Astrocyte of the cerebellum (primary cell): ENCODE measurements at places on chromosomes 4 and X.

GRCh38 chr4:158578476-158578875, 56.8 kb downstream of the RXFP1 start:
- peak; percentile 6 for DNase-seq

DNA sequence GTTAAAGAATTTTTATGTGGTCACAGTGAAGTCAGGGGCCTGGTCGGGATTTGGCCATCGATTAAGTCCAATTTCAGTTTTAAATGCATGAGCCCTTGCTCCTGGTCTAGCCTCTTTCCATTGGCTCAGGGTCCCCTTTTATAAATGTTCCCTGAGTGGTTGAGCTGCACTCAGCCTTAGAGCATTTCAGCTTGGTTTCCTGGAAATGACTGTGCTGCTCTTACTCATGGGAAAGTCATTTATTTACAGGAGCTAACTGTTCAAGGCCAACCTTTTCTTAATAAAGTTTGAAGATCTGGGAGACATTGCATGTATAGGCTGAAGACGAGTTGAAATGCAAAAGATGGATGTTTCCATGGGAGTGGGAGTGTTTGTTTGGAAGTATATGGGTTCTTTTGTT, 98.8 kb upstream of the CLNK start:
- peak; percentile 44 for DNase-seq

DNA sequence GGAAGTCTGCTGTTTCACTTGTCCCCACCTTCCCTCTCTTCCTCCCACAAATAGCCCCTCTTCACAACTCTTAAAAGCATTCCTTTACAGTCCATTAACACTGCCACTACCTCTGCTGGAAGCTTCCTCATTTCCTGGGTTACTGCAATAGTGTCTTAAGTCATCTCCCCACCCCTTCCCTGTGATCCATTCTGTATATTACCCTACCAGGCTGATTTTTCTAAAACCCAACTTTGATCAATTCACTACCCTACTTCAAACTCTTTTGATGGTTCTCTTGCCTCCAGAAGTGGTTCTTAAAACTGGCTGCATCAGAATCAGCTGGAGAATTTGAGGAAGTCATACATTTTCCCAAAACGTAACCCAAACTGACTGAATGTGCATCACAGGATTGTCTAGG, 8.8 kb upstream of the XIAP start:
- DNase-seq = no peak

DNA sequence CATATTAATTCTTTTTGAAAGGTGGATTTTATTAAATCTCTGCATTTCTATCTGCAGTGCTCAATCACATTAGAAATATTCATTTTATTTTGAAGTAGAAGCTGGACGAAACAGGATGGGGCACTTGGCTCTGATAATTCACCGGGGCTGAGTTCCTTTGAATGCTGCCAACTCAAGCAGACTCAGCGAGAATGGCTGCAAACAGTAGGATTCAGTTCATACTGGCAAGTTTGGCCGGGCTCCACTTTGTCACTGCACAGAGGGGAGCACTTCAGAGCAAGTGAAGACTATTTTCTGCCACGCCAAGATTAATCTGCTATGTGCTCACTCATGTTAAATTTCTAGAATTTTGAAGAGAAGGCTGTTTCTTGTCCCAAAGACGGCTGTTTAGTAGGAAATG, 30.7 kb upstream of the KLHL8 start:
- no peak for DNase-seq

GRCh38 chrX:6225911-6226595, 2.6 kb downstream of the NLGN4X start:
- no peak for DNase-seq

- DNase-seq = peak; percentile 34
These were observed 427.2 kb downstream of the FAT4 start for GRCh38 chr4:125741825-125742452.

DNA sequence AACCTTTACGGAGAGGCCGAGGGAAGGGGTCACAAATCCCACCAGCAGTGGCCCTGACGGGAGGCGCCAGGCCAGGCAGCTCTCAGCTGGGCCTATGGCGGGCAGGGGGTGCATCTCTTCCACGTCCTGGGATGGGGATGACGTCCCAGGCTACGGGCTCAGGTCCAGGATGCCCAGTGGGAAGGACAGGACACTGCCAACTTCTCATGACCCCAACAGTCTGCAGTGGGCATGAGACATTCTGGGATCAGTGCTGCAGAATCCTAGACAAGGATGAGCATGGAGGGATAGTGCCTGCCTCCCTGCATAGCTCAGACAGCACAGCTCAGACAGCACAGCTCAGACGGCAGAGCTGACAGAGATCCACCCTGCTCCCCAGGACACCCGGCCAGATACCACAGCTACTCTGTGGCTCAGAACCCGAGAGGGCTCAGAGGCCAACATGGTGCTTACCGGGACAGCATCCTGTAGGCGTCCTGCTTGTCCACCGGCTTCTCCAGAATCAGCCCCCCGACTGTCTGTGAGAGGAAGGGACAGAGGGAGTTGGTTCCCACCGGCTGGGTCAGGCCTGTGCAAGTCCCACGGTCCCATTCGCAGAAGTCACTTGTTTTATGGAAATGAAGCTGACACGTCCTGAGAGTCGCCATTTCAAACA, 17.3 kb downstream of the ASMTL start:
- DNase-seq = no peak

GRCh38 chr4:124060261-124060918, 652.1 kb downstream of the ANKRD50 start:
- peak; percentile 77 for DNase-seq

DNA sequence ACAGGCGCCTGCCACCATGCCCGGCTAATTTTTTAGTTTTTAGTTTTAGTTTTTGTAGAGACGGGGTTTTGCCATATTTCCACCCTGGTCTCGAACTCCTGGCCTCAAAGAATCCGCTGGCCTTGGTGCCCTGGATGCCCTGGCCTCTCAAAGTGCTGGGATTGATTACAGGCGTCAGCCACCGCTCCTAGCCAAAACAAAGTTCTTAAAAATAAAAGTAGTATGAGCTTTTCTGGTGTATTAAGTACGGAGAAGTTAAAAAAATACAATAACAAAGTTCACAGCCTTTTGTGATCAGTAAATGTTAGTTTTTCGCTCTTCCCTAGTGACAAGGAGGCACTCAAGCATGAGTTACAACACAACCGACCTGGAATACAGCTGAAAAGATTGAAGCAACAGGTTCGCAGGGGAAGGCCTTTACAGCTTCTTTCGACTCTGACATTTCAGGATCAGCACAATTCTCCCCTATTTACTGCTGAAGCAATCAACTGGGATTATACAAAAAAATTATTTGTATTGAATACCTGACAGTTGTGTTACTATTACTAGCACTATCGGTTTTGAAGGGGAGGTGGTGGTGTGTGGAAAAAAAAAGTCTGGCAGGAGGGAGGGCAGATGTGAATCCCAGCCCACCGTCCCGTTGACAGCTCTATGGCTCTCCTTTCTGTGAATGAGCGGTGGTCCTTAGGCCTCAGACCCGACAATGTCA, 893 bp upstream of the METAP1 start:
- no peak for DNase-seq

DNA sequence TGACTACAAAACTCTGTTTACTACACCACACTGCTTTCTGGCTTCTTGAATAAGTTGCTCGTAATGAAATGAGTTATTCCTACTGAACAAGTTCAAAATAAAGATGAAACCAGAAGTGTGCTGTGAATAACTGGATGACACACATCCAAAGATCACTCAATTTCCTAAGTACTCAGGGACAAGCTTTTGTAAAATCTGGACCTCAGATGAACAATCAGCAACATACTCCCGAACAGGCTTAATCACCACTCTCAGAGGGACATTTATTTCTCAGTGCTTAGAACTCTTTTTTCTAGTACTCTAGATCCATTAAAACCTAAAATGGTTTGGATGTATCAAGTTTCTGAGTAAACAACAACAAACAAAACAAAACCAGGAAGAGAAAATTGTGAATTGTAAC, 61.5 kb upstream of the EXOC1L start:
- DNase-seq = no peak

GRCh38 chr4:25767877-25768725, 94.7 kb downstream of the SEL1L3 start:
- DNase-seq = peak; percentile 61

- no peak for DNase-seq
These were observed 80.0 kb upstream of the NALF2 start for GRCh38 chrX:69424161-69424560.

DNA sequence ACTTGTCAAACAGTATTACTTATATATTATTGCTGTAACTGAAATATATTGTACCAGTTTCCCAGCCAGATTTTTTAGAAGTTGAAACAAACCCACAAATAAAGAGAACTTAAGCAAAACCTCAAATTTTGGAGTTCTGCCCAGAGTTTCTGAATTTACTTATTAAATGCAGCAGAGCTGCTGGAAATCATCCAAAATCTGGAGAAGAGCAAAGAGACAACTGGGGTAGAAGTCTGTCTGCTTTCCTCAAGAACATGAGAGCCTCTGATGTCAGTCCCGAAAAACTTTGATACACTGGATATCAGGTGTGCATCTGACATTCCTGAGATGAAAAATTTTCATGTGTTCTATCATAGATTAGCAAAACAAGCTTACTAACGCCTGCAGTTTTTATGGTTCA, 325.9 kb downstream of the NR3C2 start:
- peak; percentile 92 for DNase-seq

- no peak for DNase-seq
These were observed 20.3 kb upstream of the GTPBP6 start for GRCh38 chrX:338836-339400.

GRCh38 chr4:80201252-80202151, 4.2 kb downstream of the PRDM8 start:
- DNase-seq = no peak

DNA sequence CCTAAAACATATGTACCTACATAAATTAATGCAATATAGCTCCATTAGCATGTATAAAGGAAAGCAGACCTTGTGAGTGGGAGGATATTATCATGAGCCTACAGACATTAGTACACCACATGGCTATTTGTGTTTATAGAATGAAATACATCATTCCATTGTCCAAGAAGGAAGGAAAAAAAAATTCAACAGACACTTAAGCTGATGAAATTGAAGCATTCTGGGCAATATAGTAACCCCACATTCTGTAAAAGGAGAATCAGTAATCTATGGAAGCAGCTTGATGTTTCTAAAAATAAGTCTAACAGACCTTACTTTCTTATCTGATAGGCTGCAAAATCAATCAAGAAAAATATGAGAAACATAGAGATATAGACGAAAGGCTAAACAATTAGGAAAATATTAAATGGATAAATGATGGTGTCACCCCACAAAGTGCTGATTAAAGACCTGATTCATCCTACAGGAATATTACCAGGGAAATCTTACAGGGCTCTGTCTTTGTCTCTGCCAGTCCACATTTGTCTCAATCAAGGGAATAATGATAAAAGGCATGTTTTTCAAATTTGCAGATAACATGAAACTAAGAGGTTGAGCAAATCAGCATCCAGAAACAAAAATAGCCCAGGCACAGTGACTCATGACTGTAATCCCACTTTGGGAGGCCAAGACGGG, 76.8 kb downstream of the COMMD8 start:
- DNase-seq = no peak

GRCh38 chr4:172173206-172173605, 360.0 kb downstream of the GALNTL6 start:
- no peak for DNase-seq

- no peak for DNase-seq
These were observed 59.3 kb upstream of the MAGED1 start for GRCh38 chrX:51834076-51834475.

DNA sequence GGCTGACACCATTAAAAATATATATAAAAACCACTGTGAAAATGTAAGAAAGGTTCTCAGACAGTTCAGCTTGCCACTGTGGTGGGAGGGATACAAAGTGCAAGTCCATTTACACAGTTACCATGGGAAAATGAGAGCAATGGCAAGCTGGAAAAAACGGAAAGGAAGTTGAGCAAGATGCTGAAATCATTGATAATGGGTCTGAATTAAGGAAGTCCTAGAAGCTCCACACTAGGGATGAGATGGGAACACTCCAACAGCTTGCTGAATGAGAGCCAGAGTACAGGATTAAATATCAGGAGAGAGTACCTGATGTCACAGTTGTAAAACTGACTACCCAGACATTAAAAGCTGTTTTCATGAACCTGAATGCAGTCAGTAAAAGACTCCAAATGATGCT, 218.6 kb downstream of the PRDM5 start:
- DNase-seq = no peak

DNA sequence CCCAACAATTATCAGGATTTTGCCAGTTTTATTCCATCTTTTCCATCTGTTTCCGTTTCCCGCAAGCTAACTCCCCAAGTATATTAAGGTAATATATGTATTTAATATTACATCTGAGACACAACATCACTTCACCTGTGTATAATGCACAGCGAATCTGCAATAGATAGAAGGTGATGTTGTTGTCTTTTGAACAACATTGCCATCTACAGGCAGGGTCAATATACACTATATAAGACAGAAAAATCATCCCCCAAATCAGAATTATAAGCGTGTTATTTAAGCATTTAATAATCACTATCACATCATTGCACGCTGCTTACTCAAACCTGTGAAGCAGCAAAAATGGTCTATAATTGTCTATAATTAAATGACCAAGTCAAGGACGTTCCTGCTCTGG, 1115.5 kb downstream of the NLGN4X start:
- peak; percentile 1 for DNase-seq

DNA sequence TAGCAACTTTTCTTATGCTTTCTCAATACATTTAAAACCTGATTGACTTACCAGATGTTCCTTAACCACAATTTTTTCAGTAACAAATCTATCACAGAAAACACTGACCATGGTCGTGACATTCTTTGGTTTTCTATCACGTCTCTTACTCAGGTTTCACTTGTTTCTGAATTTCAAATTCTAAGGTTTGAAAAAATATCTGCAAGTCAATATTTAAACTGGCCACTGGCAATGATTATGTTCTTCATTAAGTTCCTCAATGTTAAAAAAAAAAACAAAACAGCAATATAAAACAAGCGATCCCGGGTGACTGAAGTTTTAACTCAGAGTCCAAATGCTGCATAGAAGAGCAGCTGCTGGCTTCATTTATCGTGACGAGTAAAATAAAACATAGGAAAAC, 128.9 kb downstream of the RBM47 start:
- no peak for DNase-seq

- DNase-seq = no peak
These were observed 2.5 kb downstream of the MAEA start for GRCh38 chr4:1291996-1292702.
